NCI-H460 (cell line): ENCODE measurements at places on chromosomes 16 and 17. TPM values are rescaled to one million over a fixed set of nuclear protein-coding genes. Genes with fewer than 3 reads are reported as not detected.

The LRRC36 gene
- total RNA-seq = not detected in 2 replicates

The TBX6 gene
- 0.30 and 0.38 TPM in 2 replicates for total RNA-seq

DNA sequence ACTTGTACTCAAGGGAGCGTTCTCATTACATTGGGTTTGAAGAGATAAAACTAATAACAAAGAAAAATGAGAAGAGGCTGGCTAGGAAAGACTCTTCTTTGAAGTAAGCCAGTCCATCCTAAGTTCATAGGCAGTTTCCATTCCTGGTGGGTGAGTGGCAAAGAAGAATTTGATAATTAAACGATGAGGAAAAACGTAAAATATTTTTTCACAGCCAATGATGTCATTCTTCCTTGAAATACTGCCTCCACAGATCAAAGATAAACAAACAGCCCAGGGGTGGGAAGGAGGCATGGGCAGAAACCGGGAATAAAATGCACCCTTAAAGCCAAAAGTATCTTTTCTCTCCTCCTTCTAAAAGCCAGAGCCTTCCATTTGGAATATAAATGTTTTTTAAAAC lies 346.6 kb downstream of the PMP22 start:
- no peak for DNase-seq

The PRDM7 gene
- total RNA-seq = not detected in 2 replicates

DNA sequence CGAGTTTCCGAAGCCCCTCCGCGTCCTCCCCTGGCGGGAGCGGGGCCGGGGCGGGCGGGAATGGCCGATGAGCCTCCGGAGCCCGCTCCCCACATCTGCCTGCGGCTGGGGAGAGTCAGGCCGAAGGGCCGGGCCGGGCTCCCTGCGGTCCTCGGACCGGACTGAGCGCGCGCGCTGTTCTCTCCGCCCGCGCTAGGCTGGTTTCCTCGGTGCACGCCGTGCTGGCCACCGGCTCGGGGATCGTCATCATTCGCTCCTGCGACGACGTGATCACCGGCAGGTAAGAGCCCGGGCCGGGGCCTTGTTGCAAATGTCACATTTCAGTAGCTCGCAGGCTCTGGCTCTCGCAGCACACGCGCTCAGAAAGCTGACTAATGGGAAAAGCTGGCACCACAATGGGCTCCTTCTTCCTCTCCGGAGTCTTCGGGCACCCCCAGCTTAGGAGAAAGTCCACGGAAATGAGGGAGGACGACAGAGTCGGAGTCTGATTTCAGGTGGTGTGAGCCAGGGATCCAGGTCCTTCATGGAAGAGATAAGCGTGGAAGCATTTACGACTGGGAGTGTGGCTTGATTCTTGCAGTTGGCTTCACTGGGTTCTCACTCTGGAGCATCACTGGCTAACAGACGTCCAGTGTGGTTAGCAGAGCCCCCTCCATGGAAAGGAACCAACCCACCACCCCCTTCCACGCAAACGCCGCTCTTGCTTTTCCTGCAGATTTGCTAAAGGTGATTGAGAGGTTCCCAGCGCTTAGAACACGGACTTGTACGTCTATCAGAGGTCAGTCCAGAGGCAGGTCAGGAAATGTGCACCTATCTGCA lies 715 bp downstream of the TLCD3A start:
- DNase-seq = peak; percentile 23

- no peak for DNase-seq
Observed at GRCh38 chr17:43741636-43742035, 17.0 kb downstream of the SOST start.

The FOXN1 gene
- 0.17 TPM in 1 of 2 replicates, not detected in the other for total RNA-seq

The FSCN2 gene
- 0.46 and 0.62 TPM in 2 replicates for total RNA-seq

The SPG7 gene
- 68.3 and 94.2 TPM in 2 replicates for total RNA-seq

The SPECC1 gene
- total RNA-seq = 17.7 and 19.0 TPM in 2 replicates

DNA sequence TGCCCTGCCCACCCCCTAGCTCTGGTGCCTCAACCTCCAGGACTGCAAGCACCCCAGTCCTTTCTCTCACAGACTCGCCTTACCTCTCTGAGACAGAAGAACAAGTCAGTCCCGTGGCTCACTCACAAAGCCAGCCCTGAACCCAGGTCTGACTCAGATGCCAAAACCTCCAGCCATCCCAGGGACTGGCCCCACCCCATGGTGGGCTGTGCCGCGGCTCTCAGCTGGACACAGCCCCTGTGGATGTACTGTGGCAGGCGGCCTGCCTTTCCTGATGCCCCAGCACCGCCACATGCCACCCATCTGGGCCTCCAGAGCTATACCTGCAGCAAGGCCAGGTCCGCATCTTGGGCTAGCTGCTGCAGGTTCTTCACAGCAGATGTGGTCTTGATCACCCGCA lies 19.8 kb downstream of the MPG start:
- DNase-seq = no peak

DNA sequence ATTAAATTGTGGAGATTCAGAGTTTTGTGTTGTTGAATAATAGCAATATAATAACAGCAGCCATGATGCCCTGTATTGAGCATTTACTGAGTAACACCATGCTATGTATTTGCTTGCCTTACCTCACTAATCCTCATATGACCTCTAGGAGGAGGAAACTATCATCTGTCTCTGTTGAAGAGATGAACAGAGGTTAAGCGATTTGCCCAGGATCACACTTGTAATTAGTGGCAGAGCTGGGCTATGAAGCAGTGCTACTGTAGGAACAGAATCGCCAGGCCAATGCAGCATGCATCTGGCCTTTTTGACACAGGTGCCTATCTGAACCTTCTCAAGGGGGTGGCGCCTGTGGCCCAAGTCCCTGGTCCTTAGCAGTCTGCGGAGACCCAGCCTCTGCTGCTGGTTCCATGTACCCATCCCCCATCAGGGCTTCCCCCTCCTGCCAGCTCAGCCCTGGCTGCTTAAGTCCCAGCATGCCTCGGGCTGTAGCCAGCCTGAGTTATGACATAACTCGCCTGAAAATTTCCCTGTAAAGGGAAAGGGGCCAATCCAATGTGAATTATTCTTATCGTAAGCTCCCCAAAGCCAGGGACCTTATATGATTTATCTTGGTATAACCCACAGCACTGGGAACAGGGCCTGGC lies 50.4 kb upstream of the HS3ST2 start:
- DNase-seq = no peak

- DNase-seq = no peak
Observed at GRCh38 chr17:74937064-74938051, 1.7 kb downstream of the OTOP3 start.

GRCh38 chr17:73196500-73196899 lies 3.6 kb downstream of the COG1 start:
- DNase-seq = no peak

The CDH1 gene
- total RNA-seq = not detected in 2 replicates

GRCh38 chr16:1424028-1424427 lies 3.5 kb upstream of the UQCC4 start:
- no peak for DNase-seq

DNA sequence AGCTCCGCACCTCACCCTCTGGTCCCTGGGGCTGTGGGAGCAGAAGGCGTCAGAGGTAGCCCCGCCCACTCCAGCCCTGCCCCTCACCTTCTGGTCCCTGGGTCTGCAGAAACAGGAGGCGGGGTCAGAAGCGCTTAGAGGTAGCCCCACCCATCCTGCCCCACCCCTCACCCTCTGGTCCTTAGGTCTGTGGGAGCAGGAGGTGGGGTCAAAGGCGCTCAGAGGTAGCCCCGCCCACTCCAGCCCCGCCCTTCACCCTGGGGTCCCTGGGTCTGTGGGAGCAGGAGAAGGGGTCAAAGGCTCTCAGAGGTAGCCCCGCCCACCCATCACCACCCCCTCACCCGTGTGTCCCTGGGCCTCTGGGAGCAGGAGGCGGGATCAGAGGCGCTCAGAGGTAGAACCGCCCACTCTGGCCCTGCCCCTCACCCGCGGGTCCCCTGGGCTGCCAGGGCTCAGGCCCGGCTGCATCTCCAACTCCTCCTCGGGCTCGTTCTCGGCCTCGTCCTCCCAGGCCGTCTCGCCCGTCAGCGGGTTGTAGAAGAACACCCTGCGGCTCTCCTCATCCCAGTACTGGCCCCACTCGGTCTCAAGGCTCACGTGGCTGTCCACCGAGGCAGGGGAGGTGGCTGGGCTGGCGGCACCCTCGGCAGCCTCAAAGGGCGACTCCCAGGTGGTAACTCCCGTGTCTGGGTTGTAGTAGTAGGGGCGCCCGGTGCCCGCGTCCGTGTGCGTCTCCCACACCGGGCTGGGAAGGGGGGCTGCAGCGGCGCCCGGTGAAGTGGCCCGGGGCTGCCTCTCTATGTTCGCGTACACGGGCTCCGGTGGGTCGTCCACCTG lies 27.2 kb downstream of the ARHGAP27 start:
- no peak for DNase-seq

DNA sequence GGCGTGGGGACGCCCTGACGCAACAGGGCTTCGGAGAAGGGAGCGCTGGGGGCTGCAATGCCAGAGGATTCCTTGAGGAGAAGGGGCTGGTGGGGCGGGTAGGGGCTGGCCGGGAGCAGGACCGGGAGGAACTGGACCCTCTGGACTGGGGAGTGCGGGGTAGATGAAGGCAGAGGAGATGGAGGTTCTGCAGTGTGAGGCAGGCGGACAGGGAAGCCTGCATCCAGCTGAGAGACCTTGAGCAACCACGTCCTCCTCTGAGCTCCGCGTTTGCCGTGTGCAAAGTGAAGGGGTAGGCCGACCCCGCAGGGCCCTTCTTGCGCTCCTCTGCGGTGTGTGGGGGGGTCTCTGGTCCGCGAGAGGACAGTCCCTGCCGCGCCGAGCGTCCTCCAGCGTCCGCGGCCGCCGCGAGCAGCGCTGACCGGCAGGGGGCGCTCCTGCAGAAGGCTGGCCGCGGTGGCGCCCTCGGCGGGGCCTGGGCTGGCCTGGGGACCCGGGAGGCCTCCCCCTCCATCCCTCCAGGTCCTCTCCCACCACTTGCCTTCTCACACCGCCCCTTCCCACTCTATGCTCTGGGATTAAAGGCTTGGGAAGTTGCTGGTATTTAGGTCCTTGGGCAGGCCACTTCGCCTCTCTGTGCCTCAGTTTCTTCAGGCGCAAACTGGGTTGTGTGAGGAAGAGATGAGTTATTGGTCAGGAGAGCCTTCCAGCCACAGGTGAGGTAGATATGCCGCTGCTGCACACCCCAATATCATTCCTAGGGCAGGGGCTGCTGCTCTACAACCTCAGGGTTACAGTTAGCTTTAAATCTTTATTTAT lies 9.6 kb upstream of the WNT9B start:
- DNase-seq = no peak

GRCh38 chr16:65545413-65545956 lies 423.6 kb upstream of the CDH11 start:
- no peak for DNase-seq

DNA sequence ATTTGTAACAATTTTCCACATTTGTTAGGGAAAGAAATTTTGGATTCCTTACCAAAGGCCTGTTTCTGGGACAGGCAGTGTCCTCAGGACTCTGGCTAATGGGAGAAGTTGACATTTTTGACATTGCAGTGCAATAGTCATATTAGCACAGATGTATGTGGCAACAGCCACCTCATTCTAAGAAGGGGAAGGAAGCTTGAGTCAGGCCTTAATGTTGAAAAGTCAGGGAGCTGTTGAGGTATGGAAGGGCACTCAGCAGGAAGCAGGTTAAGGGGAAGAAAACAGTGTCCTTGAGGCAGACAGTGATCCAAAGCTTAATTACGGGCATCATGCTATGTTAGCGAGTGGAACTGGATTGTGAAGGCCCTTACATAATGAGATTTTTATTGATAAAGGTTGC lies 20.9 kb downstream of the AKTIP start:
- no peak for DNase-seq

DNA sequence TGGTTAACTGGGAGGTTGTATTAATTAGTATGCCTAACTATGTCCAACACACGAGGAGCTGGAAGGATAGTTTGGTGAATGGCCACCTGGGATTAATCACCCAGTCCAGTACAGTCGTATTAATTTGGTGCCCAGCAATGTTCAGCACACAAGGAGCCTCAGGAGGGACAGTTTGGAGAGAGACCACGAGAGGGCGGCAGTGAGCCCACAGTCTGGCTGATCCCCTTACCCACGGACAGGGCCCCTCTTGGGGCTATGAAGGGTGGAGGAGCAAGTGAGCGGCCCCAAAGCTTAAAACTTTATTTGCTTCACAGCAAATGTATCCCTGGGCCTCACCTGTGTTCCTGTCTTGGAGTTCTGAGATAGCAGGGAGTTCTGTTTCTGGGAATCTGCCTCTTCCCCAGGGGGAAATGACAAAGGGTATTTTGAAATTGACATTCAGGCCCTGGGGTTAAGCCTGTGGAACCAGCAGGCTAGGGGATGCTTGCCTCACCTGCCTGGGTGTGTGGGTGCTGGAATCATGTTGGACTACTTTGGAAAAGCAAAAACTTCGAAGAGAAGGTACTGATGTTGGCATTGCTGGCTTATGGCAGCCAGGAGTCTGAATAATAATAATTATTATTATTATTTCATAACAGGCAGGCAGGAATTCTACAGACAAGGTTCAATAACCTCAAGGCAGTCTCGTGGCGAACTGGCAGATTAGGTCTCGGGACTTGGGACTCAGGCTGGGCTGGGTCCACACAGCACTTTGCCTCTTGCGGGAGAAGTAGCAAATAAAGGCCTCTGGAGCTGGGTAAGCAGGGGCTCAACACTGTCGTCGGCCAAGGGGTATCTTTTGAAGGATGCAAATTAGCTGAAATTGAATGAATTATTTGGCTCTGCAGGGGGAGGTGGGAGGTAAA lies 227.6 kb upstream of the ASIC2 start:
- peak; percentile 9 for DNase-seq
